ENCODE measurements at places on chromosomes 12 and 14.

- DNase-seq, result peak; percentile 46
These were observed 51.4 kb downstream of the C14orf132 start for GRCh38 chr14:96090441-96091148.

DNA sequence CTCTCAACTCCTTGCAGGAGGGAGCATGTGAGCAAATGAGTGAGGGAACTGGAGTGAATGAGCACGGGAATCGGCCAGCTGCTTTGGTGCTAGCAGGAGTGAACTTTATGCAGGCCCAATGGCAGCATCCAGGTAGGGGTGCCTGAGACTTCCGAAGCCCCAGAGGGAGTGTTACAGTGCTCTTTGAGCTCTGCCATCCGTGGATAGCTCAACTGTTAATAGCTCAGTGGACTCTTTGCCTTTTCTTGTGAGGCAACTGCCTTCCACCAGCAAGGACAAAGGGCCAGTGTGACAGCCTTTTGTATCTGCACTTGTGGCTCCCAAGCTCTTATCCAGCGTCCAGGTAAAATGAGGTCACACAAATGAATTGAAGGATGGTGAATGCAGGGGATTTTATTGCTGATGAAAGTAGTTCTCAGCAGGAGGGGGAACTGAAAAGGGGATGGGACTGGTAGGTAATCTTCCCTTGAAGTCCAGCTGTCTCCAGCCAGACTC lies 12.9 kb downstream of the CREBL2 start:
- DNase-seq, result no peak

DNA sequence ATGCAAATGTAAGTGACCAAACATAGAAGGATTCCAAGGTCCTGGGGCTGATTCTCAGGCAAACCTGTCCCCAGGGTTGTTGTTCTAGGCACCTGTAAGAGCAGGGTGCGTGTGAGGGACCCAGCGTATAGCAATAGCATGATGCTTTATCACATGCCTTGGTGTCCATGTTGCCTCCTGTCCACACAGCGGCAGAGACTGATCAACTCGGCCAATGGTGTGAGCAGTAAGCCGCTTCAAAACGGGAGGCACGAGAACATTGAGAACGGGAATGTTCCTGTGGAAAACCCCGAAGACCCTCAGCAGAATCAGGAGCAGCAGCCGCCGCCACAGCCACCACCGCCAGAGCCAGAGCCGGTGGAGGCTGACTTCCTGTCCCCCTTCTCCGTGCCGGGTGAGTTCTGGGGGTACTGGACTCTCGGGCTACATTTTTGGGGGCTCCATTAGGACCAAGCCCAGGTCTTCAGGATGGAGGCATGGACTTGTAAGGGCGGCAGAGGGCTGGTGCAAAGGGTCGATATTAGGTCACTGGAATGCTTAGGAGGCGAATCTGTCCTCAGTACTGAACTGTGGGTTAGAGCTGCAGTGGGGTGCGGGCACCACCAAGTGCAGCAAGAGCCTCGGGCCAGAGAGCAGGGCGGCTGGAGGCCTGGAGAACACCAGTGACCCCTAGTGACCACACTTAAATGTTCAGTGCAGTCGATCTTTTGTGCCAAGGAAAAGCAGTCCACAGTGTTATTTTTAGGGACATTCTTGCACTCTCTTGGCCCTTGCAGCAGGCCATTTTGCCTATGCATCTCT lies 57.2 kb upstream of the RIN3 start:
- no peak for DNase-seq

GRCh38 chr14:59728304-59728703 lies 142.3 kb downstream of the RTN1 start:
- DNase-seq, result no peak

DNA sequence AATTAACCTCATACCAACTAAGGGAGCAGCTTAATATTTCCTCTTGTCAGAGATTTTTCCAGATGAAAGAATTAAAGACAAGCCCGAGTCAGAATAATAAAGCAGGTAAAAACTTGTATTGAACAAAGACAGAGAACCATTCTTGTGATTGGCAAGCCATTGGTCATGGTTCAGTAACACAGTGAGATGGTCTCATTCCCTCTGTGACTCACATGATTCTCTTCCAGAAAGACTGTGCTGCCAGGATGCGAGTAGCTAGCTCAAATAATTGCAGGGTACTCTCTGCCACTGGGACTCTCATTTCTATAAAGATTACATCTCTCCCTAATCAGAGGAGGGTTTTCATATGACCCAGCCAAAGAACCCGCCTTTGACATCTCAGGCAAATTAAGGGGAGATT lies 179.4 kb downstream of the PHLDA1 start:
- DNase-seq, result no peak

DNA sequence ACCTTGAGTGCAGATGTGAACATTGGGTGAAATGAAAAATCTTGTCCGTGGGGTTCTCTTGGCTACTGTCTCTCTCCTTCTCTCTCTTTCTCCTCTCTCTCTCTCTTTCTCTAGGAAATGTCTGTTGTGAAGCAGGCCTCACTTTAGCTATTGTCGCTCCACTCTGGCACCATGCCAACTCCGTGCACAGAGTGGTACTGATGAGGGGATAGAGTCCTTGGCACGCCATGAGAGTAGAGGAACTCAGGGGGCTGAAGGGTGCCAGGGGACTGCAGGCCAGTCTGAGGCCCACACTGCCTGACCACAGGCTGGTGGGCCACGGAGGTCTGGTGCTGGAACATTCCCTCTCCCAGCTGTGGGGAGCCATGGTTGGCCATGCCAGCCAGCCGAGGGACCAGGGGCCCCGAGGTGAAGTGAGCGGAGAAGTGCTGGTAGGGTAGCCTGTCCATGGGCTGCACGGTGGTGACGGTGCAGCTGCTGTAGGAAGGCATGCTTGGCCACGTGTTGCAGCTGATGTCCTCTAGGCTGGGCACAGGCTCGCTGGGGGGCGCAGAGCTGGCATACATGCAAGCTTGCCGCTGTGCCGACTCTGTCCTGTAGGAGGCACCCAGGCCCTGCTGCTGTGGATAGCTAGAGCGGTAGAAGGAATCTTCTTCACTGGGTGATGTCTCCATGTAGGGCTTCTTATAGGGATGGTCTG lies 50.4 kb downstream of the TBX5 start:
- no peak for DNase-seq

- DNase-seq, result no peak
These were observed 30.5 kb downstream of the PPP2R5C start for GRCh38 chr14:101791919-101792572.

Measured in nucleus accumbens (tissue), 56 donors.